ENCODE measurements at places on chromosomes 7 and 10. TPM values are rescaled to one million over a fixed set of nuclear protein-coding genes. Genes with fewer than 3 reads are reported as not detected.

DNA sequence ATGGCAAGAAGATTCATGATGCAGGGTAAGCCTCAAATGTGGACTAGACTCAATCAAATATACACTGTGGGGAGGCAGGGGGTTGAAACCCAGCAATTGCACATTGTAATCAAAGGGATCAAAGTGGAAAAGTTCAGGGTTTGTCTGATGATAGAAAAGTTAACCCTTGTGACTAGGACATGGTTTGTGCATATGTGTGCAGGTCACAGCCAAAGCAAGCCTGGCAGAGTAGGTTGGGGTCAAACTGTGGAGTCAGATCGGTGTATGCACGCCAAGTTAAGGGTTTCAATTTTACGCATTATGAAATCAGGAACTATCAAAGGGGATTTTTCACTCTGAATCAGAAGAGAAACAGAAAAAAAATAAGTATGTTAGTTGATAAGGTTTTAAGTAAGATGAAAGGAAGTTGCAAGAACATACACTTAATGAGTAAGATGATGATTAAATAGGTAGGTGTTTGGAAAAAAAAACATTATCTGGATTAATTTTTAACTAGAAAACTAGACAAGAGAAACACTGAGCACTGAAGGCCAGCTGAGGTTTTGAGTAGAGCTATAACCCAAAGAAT is 188.3 kb downstream of the DGKB start:
- DNase-seq: no peak

The CDK1 gene
- total RNA-seq: 1.9 TPM

DNA sequence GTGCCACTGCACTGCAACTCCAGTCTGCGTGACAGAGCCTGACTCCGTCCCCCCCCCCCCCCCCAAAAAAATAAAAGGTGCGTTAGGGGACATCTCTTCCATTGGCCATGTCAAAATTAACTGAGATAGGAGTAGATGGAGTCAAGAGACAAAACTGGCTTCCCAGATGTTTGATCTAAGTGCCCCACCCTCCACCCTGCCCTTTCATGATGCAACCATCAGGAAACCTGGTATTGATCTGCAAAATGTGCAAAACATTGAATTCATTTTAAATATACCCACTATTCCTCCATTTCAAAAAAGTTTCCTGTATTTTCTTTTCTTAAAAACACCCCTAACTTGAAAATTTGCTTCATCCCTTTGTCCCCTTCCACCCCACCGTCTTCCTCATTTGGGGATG is 17.5 kb downstream of the ARID5B start:
- no peak for DNase-seq

GRCh38 chr7:36244429-36244828 is 91.4 kb downstream of the EEPD1 start:
- DNase-seq: no peak

DNA sequence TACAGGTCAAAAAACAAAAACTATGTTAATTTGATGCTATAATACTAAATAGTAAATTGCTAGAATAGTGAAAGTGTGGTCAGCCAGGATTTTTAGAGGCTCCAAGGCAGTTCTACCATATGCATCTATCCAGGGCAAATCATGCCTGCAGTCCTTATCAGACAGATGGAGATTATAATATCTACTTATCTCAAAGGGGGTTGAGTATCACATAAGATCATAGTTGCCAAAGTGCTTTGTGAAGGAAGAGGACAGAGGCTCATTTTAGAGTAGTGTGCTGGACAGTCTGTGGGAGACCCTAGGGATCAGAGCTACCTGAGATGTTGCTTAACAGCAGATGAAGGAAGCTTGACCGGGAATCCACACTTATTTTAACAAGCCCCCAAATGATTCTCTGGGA is 3.2 kb downstream of the ICA1 start:
- DNase-seq: no peak

GRCh38 chr7:54963155-54963554 is 55.7 kb upstream of the EGFR start:
- DNase-seq: no peak

- DNase-seq: no peak
Measured at GRCh38 chr7:153087498-153087897, 327.9 kb downstream of the ACTR3B start.

- DNase-seq: no peak
Measured at GRCh38 chr10:52786098-52786497, 13.5 kb upstream of the MBL2 start.

The CLEC5A gene
- not detected for total RNA-seq

DNA sequence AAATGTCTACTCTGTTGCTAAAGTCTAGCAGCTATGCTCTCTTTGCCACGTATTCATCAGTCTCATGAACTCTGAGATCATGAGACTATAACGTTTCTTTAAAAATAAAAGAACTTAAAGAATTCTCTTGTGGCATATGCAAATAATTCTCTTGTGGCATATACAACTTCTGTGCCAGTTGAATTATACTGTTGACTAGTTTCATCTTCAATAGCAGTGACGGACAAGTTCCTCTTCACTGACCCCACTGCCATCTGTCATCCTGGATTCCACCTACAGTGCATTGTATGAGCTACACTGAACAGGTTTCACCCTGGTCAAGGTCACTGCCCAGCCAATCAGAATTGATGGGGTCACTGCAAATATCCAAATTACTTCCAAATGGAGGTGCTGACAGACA is 88.2 kb downstream of the CD36 start:
- DNase-seq: no peak

GRCh38 chr7:22633954-22634474 is 93.0 kb upstream of the IL6 start:
- no peak for DNase-seq

DNA sequence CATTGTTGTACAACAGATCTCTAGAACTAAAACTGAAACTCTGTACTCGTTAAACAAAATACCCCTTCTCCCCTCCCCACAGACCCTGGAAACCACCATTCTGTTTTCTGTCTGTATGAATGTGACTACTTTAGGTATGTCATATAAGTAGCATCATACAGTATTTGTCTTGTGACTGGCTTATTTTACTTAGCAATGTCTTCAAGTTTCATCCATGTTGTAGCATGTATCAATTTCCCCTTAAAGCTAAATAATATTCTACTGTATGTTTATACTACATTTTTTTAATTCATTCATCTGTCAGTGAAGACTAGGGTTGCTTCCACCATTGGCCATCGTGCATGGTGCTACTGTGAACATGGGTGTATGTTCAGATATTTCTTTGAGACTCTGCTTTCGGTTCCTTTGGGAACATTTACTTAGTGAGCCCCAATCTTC is 71.2 kb upstream of the RPA3 start:
- DNase-seq: no peak

- no peak for DNase-seq
Measured at GRCh38 chr10:126375299-126375698, 13.0 kb downstream of the ADAM12 start.

DNA sequence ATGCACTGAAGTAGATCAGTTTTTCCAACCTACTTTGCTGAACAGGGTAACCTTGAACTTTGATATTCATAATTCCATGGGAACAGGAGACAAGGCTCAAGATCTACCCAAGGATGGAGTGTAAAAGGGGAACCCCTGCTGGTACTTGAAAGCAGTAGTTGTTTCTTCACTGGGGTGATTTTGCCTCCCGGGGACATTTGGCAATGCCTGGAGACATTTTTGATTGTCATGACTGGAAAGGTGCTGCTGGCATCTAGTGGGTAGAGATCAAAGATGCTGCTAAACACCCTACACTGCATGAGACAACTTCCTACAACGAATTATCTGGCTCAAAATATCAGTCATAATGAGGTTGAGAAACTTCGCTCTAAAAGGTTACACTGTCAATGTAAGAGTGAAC is 214.8 kb upstream of the CTBP2 start:
- DNase-seq: no peak

GRCh38 chr7:94434042-94434441 is 39.3 kb downstream of the COL1A2 start:
- no peak for DNase-seq

The PRSS37 gene
- not detected for total RNA-seq

GRCh38 chr7:4958477-4959301 is at the start of gene MMD2:
MMD2 (minus strand) TSS chr7:4959187; CDS start chr7:4959017, 170 bp downstream.
- DNase-seq: no peak

- peak; percentile 97 for DNase-seq
Measured at GRCh38 chr10:102241444-102242117, at the start of gene PITX3. PITX3 (minus strand) TSS chr10:102241512; CDS start chr10:102232080, 9,432 bp downstream.

DNA sequence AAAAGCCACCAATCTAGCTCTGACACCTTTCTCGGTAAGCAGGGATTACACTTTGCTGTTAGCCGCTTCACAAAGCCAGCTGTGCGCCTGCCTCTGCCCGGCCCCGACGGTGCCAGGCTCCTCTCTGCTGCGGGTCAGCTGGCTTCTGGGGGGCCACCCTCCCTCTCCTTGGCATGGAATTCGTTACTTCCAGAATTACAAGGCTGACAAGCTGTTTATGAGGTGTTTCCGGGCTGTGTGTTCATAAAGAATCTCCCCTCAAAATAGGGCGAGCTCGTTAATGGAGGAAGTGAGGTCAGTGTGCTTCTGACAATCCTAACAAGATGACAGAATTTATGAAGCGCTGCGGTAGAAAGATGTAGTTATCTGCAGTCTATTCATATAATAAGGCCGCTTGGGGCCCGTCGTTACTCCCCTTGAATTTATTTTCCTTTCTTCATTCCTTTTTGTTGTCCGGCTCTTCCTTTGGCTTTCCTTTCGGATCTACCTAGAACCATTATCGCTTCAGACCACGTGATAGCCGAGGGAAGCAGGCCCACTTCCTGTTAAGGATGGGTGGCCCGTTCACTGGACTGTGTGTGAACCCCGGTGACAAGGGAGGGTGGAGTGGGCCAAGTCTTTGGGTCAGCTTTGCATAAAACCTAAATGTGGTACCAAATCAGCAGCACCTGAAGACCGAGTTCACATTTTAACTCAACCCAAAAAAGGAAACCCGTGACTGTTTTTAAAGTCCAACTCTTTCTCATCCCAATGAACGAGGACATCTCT is 273.0 kb upstream of the YAE1 start:
- no peak for DNase-seq

DNA sequence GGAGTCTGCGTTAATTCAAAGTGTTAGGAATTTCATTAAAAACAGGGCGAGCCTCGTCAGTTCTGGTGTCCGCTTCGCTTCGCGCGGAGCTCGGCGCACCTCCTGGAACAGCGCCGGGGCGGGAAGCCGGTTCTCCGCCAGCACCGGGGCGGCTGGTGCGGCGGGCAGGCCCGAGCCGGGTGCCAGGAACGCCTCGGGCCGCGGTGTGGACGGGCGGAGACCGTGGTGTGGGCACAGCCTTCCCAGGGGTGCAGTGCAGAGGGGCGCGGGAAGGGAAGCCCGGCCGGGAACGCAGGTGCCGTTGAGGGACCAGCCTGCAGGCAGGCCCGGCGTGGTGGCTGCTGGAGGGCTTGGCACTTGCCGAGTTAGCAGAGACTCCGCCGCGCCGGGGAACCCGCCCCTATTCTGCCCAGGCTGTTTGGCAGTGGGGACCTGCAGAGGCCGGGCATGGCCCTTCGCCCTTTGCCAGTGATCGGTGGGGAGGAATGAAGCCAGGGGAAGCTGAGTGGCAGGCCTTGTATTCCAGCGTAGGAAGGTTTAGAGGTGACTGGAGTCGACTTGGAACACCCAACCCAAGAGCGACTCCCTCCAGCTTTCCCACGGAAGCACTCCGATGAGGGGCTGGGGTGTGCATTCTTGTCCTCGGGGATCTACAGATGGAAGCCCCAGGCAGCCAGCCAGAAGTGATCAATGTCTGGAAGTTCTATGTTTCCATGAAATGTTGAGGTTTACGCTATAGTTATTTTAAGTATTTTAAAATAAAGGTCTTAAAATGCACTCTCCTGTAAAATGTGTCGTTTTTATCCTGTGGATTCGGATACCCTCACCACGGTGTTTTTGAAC is 945 bp upstream of the RHEB start:
- DNase-seq: peak; percentile 61

The NEUROG3 gene
- not detected for total RNA-seq

GRCh38 chr10:73971636-73972354 is 26.1 kb upstream of the VCL start:
- no peak for DNase-seq

DNA sequence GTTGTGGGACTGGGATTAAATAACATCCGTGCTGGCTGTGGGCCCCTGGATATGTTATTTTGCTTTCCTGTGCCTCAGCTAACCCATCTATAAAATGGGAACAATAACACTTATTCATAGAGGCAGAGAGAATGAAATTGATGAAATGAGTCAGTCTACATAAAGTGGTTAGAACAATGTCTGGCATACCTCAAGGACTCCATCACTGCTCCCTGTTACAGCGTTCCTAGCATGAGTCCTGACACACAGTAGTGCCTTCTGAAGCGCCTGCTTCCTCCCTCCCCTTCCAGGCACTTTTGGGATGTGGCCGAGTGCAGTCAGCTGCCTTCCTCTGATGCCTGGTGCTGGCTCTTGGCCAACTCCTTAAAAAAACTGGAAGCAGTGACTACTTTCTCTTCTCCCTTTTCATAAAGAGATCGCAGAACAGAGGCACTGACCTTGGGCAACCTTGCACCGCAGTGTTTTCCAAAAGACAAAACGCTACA is 108.4 kb upstream of the ZMIZ1 start:
- peak; percentile 52 for DNase-seq

DNA sequence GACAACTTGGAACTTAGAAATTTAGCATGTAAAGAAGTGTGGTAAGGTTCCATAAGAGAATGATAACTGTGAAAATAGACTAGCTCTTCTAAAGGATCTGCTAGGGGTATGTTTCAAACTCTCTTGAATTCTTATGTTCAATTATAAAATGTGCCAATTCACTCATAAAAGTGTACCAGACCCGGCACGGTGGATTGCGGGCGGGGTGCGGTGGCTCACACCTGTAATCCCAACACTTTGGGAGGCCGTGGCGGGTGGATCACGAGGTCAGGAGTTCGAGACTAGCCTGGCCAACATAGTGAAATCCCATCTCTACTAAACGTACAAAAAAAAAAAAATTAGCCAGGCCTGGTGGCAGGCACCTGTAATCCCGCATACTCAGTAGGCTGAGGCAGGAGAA is 105.4 kb upstream of the CAV2 start:
- DNase-seq: no peak

- peak; percentile 21 for DNase-seq
Measured at GRCh38 chr10:15035385-15036301, 8.1 kb upstream of the OLAH start.

DNA sequence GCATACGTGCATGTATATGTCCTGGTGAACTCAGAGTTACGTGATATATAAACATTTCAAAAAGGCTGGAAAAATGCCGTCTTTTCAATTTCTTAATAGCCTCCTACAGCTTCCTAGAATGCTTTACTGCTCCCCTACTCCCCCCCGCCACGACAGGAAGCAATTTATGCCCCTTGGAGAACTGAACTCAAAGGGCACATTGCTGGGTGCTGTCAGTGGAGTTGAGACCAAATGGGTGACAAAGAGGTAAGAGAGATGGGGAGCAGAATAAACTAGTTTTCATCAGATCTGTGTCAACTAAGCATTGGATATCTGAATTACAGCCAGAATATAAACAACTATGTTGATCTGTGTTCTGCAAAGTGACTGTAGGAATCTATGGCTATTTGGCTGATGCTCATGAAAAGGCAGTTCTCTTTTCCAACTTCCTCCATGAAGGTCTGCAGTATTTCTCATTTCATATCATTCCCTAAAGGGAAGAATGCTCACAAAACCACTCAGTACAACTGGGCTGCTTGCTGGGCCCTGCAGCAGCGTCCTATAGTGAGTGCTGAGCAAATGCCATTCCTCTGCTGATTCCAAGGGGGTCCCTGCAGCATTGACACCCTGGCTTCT is 171.3 kb upstream of the HPS1 start:
- DNase-seq: no peak
